Activated CD4-positive, CD25-positive, alpha-beta regulatory T cell treated with anti-CD3 and anti-CD28 coated beads, Interleukin-2, amount 50 U/mL, for 72 hours (primary cell): ENCODE measurements at places on chromosomes 11 and 22.

DNA sequence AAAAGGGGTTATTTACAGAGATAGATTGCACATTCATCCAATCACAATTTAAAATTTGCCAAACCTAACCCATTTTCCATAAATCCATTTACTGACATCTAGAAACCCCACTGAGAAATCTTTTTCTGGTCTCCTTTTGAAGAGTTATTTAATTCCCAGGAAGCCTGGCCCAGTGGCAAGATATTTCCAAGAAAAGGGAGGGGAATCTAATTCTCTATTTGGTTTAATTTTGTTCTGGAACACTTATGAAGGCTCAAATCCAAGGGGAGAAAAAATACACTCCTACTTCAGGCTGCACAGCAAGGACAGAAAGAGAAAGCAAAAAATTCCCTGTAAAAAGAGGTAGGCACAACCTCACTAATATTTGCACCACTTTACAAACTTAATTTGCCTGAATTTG lies 88.2 kb upstream of the LDLRAD3 start:
- DNase-seq, result no peak

- no peak for DNase-seq
These were observed 111.1 kb downstream of the NCAM1 start for GRCh38 chr11:113072237-113072858.

DNA sequence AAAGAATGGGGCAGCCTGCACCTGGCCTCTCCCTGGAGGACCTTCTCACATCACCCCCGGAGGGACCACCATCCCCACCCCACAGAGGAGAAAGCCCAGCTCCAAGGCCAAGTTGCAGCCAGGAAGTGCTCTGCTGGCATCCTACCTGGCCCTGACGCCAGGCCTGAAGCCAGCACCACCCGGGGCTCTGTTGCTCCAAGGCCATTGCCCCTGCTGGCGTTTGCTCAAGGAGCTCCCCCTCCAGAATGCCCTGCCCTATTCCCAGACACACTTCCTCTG lies 10.2 kb downstream of the RTN4R start:
- DNase-seq, result no peak

GRCh38 chr11:121665206-121665838 lies 212.6 kb upstream of the SORL1-AS1 start:
- DNase-seq, result no peak

DNA sequence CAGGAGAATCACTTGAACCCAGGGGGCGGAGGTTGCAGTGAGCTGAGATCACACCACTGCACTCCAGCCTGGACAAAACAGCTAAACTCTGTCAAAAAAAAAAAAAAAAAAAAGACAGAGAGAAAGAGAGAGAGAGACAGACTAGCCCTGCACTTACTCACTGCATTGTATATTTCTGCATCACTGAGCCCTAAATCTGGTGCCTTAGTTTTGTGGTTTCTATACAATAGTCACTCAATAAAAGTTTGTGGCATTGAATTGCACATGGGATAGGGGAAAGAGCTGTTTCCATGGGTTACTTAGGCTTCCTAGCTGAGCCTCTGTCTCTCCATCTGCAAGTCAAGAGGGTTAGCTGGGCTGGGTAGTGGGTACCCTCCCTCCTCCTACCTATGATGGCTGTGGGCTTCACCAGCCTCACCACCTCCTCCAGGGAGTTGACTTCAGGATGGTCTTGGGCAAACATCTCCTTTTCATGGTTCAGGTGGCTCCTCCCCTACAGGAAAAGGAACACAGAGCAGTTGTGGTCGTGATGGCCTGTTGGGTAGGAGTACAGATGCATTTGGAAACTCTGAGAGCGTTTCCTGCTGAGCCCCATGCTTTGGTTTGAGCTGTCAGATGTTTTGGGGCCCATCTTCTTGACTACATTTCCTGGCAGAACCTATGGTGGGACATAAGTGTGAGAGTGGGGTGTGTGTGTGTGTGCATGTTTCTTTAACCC lies 73.2 kb downstream of the CCDC81 start:
- no peak for DNase-seq

DNA sequence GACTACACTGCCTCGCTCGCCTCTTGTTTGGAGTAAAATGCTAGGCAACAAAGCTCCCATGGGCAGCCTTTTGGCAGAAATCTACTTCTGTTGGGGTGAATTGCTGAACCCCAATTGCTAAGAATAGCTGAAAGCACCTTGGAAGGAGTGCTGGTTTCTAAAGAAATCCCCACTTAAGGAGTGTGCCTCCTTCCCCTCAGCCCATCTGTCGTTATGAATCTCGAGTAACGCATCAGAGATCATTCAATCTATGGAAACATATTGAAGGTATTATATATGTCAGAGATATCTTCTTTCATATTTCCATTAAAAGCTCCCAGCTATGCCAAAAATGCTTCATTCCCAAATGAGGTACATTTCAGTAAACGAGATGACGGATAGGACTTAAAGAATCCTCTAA lies 229.6 kb upstream of the BLID start:
- no peak for DNase-seq

DNA sequence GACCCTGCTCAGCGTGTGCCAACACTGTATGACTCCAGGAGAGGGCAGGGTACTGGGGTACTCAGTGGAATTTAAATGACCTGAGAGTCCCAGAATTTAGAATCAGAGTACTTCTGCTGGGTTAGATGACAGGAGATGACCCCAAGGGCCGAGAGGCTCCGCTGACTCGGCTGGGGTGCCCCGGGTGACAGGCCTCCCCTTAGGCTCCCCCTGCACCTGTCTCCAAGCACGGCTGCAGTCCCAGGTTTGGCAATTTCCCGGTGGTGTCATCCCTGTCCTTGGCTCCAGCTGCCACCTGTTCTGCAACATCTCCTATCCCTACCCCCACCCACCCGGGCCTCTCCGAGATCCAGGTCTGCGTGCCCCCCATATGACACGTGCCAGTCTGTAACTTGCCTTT lies 1.3 kb downstream of the ACTN3 start:
- no peak for DNase-seq

GRCh38 chr11:41289408-41289807 lies 170.0 kb downstream of the LRRC4C start:
- DNase-seq, result no peak

- no peak for DNase-seq
These were observed 212.6 kb upstream of the NAV2 start for GRCh38 chr11:19499999-19500398.

DNA sequence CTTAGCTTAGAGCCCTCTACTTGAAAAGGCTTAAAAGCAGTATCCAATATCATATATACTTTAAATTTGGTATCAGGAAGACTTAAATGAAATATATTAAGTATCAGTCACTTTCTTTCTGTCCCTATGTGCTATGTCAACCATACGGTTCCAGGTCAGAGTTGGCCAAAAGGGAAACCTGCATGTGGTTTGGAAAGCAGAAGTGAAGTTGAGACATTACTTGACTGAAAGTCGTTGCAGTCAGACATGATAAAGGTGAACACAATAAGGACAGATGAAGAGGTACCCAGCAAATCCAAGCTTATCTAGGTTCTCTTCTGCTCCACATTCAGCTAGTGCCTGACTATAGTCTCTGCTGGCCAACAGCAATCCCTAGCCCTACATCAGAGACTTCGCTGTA lies 336.8 kb downstream of the KCNA4 start:
- no peak for DNase-seq

GRCh38 chr11:122158171-122158570 lies 42.2 kb upstream of the BLID start:
- no peak for DNase-seq

DNA sequence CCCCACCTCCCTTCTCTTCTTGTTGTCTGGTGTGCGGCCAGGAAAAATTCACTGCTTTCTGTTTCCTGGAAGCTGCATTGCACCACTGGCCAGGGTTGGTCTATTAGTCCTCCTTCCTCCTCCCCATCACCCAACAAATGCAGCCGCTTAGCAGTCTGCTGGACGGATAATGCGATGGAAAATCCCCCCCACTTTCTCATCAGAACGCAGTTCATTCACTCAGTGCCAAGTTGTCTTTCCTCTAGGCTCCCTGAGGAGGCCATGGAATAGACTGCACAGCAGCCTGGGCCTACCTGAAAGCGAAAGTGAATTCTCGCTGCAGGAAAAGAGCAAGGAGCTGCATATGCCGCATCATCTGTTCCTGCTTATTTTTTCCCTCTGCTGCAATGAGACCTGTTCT lies 513.6 kb downstream of the METTL15 start:
- DNase-seq, result no peak

- DNase-seq, result no peak
These were observed 26.7 kb downstream of the SERGEF start for GRCh38 chr11:17986007-17986710.

DNA sequence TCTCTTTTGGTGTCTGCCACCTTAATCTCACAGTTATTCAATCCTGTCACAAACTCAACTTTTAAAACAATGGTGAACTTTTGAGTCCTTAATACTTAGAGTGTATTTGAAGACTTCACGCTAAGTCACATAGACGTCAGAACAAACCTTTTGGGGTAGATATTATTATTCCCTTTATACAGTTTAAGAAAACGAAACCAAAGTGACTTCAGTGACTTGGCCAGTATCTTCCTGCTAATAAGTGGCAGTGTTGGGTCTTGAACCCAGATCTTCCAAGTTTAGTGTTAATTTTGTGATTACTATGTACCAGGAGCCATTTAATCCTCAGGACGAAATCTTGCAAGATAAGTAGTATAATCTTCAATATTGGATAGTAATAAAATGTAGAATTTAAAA lies 691 bp downstream of the CEP295 start:
- no peak for DNase-seq

GRCh38 chr11:1087279-1087960 lies 12.7 kb downstream of the MUC2 start:
- DNase-seq, result peak; percentile 30

DNA sequence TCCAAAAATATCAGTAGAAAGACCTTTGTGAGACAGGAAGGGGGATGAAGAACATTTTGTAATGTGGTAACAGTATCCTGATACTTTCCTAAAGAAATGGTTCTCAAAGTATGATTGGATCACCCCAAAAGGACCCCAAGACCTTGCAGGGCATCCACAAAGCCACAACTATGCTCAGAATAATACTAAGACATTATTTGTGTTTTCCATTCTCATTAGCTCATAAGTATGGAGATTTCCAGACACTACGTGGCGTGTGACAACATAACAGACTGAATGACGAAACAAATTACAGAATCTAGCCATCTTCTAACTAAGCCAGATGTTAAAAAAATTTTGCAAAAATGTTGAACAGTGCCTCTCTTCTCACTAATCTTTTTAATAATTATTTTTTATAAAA lies 24.9 kb downstream of the CHEK2 start:
- no peak for DNase-seq

DNA sequence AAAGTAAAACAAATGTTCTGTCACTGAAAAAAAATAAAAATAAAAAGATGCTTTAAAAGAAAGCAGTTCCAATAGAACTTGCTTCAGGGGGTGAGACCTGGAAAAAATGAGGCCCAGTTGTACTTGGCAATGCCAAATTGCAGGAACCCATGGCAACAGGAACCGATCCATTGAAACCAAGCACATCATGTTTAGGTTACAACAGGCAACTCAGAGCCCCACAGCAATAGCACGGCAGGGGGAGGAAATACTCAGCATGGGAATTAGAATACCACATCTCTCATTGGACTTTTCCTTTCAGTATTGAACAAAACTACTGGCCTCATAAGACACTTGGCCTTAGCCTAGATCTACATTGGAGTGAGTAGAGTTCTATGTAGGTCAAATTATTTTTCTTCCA lies 84.3 kb downstream of the MSANTD4 start:
- DNase-seq, result no peak

DNA sequence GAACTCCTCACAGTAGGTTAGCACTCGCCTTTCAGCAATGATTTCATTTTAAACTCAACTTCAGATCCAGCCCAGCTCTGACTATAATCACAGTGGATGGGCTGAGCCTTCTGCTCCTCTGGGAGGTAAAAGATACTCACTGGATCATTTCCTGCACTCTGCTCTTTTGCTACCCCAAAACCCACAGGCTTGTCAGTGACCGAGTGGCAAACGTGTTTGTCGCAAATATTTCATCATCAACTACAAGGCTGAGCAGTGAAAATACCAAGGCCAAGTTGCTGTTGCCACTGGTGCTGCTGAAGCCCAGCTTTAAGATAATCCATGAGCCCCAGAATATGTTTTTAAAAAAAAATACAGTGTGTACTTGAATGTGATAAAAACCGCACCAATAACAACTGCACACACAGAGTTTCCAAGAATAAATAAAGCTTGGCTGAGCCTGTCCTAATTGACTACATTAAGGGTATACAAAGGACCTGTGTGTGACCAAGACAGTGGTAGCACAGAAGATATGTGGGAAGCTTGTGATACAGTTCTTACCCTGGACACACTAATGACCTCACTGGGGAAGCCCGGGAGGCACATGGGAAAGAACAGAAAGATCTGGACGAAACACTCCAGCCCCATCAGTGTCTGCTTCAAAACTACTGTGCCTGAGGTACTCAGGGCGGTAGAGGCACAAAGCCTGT lies 41.3 kb downstream of the ABTB2 start:
- no peak for DNase-seq

DNA sequence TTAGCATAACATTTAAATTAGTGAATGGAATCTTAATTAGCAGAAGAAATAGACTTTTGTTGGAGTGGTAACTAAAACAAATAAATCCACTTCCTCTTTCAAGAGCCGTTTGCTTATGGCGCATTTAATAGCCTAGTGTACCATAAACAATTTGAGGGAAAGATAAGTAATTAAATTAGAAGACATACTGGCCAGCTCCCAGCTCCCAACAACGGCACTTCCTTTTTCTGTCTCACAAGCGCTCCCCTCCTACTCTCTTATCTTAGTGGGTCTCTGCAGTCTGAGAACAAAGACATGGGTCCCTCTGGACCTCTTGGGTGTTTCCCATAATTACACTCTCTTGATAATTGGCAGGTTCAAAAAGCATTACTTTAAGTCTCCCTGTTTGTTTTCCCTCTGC lies 146.0 kb downstream of the OPCML start:
- DNase-seq, result no peak

DNA sequence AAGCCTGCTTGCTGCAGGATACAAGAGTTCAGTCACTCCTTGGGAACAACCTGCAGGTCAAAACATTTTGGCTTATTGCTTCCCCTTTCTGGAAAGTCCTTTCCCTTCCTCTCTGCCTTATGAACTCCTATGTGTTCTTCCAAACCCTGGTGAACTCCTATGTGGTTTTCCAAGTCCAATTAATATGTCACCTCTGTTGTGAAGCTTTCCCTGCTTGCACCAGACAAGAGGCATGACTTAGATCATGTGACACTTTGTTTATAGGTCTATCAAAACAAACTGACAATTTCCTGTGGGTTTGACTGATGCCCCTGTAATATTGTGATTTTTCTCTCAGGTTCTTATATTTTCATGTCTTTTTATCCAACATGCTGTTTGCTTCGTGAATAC lies 64.2 kb downstream of the ENDOD1 start:
- DNase-seq, result no peak

DNA sequence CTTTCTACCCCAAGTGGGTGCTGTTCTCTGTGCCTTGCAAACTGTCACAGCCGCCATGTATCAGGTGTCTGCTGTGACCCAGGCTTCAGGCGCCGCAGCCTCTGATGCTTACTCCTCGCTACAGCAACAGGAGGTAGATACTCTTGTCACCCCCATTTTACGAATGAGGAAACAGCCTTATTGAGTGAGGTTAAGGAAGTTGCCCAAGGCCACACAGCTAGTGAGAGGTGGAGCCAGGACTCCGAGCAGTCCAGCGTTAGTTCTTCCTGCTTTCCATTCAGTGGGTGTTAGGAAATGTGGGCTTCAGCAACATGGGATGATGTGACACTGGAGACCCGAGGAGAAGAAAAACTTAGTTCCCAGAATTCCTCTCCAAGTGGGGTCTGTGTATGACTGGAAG lies 14.3 kb downstream of the RNF215 start:
- DNase-seq, result no peak
